Thoracic aorta (tissue), 2 donors: ENCODE measurements at places on chromosomes 5 and 9. TPM values are rescaled to one million over a fixed set of nuclear protein-coding genes. Genes with fewer than 3 reads are reported as not detected.

Gene SLC25A25
- total RNA-seq = 33.9 TPM

DNA sequence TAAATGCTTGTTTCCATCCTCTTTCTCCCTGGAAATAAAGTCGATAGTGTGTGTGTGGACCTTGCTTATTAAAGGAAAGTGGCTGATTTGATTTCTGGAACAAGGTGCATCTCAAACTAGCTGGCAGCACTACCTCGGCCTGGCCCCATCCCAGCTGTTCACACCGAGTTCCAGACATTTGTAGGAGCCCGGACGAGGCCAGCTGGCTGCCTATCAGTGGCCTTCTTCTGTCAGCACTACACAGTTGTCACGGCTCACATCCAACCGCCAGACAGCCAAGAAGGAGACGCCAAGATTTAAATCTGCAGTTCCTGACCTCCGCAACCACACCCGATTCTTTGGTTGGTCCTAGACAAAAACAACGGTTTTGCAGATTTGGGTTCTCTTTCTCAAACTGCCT, 63.6 kb downstream of the PALM2AKAP2 start:
- peak; percentile 17 for DNase-seq

- DNase-seq = no peak
These were observed 50.4 kb downstream of the ZNF354C start for GRCh38 chr5:179110528-179110927.

Gene DBN1
- 91.2 TPM for total RNA-seq

Gene CD180
- total RNA-seq = 0.85 TPM

GRCh38 chr5:17838469-17838868, 204.2 kb downstream of the TAF11L14 start:
- no peak for DNase-seq

Gene ZNG1E
- 55.0 TPM for total RNA-seq

- no peak for DNase-seq
These were observed 601.9 kb downstream of the RAB3C start for GRCh38 chr5:59184769-59185168.

Gene NR4A3
- 9.7 TPM for total RNA-seq

DNA sequence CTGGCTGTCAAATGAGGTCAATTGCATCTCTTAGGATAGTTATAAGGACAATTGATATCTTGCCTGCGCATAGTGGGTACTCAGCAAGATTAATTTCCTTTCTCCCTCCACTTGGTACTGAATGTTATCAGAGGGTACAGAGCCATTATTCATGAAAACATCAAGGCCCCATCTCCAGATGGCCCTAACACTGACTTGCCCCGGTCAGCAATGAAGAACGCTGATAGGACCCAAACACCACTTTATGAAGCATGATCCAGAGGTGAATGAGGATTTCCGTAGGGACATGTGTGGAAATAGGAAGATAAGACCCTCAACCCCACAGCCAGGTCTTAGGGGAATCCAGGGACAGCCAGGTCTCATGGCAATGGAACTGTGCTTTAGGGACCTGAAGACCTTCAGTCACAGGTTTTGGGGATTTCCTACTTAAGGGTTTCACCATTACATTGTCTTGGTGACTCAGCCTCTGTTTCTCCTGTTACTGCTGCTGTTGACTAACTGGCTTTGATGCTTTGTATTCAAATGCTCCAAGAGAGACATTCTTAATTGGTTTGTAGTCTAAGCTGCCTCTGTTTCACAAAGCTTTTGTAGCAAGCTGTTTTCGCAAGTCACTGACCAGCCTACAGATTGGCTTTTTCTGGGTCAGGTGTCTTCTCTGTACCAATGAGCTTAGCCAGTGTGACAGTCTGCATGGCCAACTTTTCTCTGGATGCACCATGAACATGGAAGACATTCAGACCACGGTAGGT, 35.3 kb upstream of the IQGAP2 start:
- no peak for DNase-seq

Gene ZBED3
- total RNA-seq = 6.2 TPM

DNA sequence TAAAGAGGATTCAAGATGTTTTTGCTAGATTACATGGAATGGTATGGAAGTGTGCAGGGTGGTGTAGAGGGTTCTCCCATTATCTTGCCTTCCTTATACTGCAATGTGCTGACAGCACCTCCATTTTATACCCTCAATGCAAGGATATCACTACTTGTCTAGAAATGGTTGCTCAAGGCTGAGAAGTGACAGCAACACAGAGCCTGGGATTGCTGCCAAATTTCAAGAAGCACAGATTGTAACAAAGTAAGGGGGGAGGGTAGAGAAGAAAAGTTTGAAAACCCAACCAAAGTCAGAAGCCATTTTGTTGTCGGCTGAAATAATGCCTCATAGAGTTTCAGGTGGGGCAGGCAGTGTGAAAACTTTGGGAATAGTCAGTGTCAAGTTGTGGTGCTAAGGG, 29.8 kb downstream of the PCDHAC2 start:
- no peak for DNase-seq

- DNase-seq = no peak
These were observed 115.1 kb downstream of the PCSK1 start for GRCh38 chr5:96317945-96318344.

DNA sequence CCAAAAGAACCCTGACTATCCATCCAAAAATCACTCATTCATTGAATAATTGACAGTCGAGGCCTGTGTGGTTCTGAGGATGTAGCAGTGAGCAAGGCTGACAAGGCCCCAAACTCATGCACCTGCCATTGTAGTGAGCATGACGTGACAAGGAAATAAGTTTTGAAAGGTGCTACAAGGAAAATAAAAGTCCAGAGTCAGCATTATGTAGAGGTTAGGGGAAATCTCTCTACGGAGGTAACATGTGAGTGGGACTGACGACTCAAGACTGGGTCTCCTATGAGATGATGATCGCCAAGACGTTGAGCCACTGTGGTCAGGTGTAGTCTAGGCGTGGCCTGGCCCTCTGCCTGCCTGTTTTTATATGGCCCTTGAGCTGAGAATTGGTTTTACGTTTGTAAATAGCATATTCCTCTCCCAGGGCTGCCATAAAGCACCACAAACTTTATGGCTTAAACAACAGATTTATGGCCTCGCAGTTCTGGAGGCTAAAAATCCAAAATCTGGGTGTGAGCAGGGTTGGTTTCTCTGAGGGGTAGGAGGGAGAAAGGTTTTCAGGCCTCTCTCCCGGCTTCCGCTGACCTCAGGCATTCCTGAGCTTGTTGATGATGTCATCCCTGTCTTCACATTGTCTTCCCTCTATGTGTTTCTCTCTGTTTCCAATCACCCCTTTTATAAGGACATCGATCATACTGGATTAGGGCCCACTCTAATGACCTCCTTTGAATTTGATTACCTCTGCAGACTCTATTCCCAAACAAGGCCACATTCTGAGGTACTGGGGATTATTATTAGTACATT, 206.4 kb upstream of the EGFLAM start:
- no peak for DNase-seq

Gene DMGDH
- total RNA-seq = 0.85 TPM

GRCh38 chr5:93997562-93997961, 256.2 kb upstream of the POU5F2 start:
- DNase-seq = no peak

DNA sequence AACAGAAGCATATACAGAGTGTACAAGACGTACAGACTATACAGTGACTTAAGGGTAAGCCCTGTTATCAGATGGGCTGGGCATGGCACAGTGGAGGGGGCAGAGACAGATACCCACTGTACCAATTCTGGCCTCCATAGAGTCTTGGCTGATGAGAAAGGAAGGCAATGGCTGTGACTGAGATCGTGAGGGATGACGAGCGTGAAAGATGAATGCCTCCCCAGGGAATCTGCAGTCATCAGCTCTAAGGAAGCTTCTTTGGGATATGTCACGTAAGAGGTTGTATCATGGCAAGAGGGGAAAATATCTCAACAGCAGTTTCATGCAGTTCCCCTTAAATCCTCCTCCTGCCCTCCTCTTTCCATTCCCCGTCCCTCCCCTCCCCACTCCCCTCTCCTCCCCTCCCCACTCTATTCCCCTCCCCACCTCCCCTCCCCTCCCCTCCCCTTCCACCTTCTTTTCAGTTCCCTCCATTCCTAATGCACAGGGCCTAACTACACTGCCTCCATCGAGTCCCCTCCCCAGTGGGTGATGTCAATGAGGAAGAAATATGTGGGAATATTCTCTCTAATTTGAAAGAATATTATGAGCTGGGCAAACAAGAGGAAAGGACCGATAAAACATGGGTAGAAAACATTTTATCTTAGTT, 226.4 kb upstream of the DAP start:
- no peak for DNase-seq

GRCh38 chr5:56900858-56901578, 8.4 kb upstream of the SETD9 start:
- no peak for DNase-seq

DNA sequence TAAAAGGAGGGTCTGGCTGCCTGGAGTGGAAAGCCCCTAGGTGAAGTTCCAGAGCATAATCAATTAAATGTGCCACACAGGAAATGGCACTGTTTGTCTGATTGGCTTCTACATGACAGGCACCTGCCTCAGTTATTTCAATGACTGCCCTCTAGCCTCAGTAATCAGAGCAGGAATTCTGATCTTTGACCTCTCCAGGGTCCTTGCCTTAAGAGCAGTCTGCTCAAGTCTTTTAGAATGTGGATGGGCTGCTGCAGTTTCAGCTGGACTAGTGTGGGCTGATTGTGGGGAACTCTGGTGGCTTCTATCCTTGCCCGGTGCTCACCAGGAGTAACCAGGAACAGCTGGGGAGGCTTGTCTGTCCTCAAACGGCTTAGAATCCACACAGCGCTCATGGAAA, 98.9 kb downstream of the LIX1 start:
- no peak for DNase-seq

- DNase-seq = no peak
These were observed 25.2 kb upstream of the BASP1 start for GRCh38 chr5:17192191-17192590.

GRCh38 chr5:98458004-98458403, 315.5 kb upstream of the RGMB start:
- DNase-seq = no peak

Gene C9orf153
- 0.92 TPM for total RNA-seq

DNA sequence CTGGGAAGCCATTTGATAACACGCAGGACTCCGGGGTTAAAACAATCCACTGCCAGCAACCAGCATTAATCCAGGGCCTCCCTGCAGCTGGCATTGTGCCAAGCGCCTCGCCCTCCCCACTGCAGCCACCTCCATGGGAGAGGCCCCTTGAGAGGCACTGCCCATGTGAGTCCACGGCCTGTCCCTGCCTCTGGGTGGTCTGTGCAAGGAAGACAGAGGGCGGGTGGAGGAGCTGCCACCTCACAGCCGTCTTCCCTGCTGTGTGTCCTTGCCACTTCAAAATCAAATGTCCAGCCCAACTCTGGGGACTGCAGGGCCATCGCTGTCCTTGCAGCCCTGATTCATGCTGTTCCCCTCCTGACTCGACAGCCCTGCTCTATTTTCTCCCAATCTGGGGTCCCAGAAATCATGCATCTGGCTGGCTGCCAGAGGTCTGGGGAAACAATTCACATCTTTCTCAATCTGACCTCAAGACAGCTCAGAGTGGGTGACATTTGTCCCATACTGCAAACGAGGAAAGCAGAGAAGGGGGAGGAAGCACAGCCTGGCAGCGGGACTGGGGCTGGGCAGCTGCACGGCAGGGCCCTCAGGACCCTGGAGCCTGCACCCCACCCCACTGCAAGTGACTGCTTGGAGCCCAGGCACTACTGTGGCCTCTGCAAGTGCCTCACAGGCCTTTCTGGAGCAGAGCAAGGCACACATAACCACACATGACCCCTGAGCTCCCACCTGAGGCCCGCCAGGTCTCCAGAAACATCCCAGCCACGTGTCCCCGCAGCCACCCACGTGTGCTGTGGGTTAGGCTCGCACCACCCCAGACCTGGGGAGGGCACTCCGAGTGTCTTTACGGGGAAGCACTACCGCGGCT, 15.7 kb downstream of the BRD3OS start:
- DNase-seq = no peak

GRCh38 chr9:95736891-95737522, 138.5 kb upstream of the ERCC6L2 start:
- DNase-seq = no peak

Gene PELO
- total RNA-seq = 44.7 TPM

- no peak for DNase-seq
These were observed 97.2 kb downstream of the TRIM36 start for GRCh38 chr5:115072266-115073064.

GRCh38 chr9:129023908-129024233, 4.3 kb downstream of the SH3GLB2 start:
- DNase-seq = no peak
